ENCODE measurements at places on chromosomes 3 and 15. TPM values are rescaled to one million over a fixed set of nuclear protein-coding genes. Genes with fewer than 3 reads are reported as not detected.

Gene MAGEF1
- 20.1 TPM for total RNA-seq

Gene PLD1
- total RNA-seq = 23.1 TPM

Gene OTOL1
- not detected for total RNA-seq

Gene GOLGA6L10
- 0.49 TPM for total RNA-seq

Gene C3orf22
- total RNA-seq = not detected

Gene FAM162A
- 16.7 TPM for total RNA-seq

Gene TEX55
- total RNA-seq = not detected

Gene GPR149
- total RNA-seq = not detected

Gene ZNF860
- total RNA-seq = 1.2 TPM

Gene ZIC4
- not detected for total RNA-seq

Gene OCA2
- not detected for total RNA-seq

Gene PLA2G4D
- total RNA-seq = not detected

Gene ZNF660
- 2.0 TPM for total RNA-seq

Gene ATRIP
- total RNA-seq = 14.5 TPM

Gene RPS17
- total RNA-seq = 1,865 TPM

Gene TSC22D2
- total RNA-seq = 15.4 TPM

Gene EFHB
- total RNA-seq = 1.1 TPM

Gene ZPLD1
- 0.33 TPM for total RNA-seq

Gene RASGRP1
- total RNA-seq = 0.09 TPM

Gene SLC28A2
- total RNA-seq = not detected

Gene DGKG
- 0.27 TPM for total RNA-seq

Gene EPHA6
- not detected for total RNA-seq

Gene LMAN1L
- not detected for total RNA-seq

Gene C3orf80
- 1.8 TPM for total RNA-seq

Gene PLAAT1
- total RNA-seq = 0.90 TPM

Gene UBE3A
- 60.3 TPM for total RNA-seq

Gene RARRES1
- total RNA-seq = 47.8 TPM

Gene QRICH1
- total RNA-seq = 33.8 TPM

Gene LRRK1
- total RNA-seq = 18.0 TPM

Gene KLHL6
- not detected for total RNA-seq

Gene PLSCR2
- not detected for total RNA-seq

Gene GPR160
- total RNA-seq = 0.90 TPM

Gene CHRNA7
- total RNA-seq = 0.18 TPM

Gene LRRIQ4
- total RNA-seq = 0.09 TPM
